Cortex of kidney (tissue), 1 donor: ENCODE measurements at places on chromosomes 4 and X.

DNA sequence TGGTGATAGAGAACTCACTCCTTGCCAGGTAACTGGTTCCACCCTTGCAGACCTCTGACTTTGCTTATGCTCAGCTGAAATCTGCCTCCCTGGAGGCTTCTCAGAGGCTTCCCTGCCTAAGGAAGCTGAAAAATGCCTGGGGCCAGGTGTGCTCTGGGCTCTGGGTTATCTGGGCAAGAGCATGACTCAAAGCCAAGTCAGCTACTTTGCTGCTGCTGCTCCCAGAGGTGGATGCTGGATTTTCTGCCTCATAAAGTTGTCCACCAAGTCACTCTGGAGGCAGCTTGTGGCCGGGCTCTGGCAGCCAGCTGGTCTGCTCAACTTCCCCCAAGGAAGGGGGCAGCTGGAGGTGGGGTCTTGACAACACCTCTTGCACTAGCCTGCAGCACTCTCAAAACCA lies 132.7 kb downstream of the PJA1 start:
- DNase-seq: no peak

DNA sequence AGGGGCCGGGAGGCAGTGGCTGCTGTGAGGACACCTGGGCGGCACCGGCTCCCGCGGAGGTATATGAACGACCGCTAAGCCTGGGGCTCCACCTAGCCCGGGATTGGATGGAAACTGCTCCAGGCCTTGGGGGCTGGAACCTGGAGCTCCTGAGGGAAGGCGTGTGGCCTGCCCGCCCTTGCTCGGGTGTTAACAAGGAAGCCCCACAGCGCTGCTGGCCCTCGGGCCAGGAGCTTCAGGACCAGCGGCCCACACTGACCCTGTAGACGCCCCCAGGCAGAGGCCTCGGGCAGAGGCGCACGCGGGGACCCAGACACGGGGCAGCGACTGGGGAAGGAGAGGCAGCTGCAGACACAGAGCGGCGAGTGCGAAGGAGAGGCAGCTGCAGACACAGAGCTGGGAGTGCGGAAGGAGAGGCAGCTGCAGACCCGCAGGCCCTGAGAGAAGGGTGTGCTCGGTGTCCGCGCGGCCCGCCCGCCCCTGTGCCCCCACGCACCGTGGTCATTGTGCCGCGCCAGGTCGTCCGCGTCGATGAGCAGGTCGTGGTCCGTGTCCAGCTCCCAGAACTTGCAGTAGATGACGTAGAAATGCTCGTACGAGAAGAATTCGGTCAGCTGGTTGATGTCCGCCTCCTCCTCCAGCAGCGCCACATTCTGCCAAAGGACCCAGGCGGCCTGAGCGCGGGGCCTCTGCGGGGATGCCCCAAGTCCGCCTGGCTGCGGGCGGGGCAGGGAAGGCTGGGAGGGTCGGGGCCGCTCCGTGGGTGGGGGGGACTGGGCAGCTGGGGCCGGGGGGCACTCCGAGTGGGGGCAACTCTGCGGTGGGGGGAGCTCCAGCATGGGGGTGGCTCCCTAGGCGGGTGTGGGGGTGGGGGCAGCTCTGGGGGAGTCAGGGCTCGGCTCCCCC lies 26.7 kb upstream of the GTPBP6 start:
- no peak for DNase-seq

GRCh38 chrX:54991706-54992105 lies 2.3 kb downstream of the PFKFB1 start:
- DNase-seq: no peak

DNA sequence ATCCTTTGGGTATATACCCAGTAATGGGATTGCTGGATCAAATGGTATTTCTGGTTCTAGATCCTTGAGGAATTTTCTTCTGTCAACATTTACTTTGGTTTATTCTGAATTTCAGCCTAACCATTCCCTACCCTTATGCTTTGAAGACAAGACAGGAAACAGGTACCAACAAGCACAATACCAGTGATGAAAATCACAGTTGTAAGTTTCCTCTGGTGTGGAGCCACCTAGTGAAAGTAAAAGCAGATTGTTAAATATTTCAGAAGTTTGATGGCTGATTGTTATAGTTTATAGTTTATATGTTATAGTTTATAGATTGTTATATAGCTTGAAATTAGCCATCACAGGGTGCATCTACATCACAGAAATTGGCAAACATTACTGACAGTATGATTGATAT lies 104.5 kb upstream of the AGA start:
- no peak for DNase-seq

GRCh38 chrX:340641-341423 lies 22.2 kb upstream of the GTPBP6 start:
- DNase-seq: no peak

- DNase-seq: no peak
Measured at GRCh38 chr4:141890279-141890678, 253.9 kb downstream of the IL15 start.

GRCh38 chrX:75642811-75643361 lies 120.0 kb upstream of the ZDHHC15 start:
- DNase-seq: no peak

GRCh38 chrX:18449236-18449635 lies 23.8 kb downstream of the CDKL5 start:
- DNase-seq: no peak

- no peak for DNase-seq
Measured at GRCh38 chrX:85851418-85851817, 195.9 kb downstream of the CHM start.

GRCh38 chr4:150268444-150268843 lies 190.2 kb downstream of the DCLK2 start:
- no peak for DNase-seq

GRCh38 chrX:17669458-17669857 lies 67.8 kb upstream of the SCML1 start:
- no peak for DNase-seq

- DNase-seq: no peak
Measured at GRCh38 chr4:138494931-138495330, 252.8 kb upstream of the SLC7A11 start.

DNA sequence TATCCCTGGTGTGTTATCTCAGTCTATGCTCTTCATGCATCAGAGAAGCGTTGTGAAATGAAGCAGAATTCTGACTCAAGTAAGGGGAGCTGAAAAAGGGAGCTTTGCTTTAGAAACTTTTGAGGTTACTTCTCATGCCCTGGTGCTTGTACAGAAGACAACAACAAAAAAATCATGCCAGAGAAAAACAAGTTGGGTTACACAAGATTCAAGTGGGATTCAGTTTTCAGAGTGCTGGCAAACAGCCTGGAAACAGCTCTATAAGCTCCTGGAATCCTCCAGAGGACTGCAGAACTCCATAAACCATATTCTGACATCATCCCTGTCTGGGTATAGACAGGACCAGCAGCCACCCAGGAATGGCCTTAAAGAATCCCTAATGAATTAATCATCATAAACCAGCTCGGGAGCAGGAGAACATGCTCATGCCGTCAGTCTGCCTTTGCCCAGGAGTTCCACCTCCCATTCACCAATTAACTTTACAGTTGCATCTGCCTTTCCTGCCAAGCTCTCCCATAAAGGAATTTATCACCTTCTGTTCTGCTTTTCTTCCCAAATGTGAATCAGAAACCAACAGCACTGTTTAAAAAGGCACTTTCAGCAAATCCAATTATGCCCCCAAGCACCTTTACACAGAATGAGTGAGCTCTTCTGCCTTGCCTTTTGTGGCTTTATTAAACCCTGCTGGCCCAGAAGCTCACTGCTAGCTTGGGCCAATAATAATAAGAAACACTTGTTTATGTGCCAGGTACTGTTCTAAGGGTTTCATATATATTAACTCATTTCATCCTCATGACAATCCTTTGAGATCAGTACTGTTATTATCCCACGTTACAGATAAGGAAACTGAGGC lies 54.5 kb upstream of the FBXW7 start:
- DNase-seq: no peak

DNA sequence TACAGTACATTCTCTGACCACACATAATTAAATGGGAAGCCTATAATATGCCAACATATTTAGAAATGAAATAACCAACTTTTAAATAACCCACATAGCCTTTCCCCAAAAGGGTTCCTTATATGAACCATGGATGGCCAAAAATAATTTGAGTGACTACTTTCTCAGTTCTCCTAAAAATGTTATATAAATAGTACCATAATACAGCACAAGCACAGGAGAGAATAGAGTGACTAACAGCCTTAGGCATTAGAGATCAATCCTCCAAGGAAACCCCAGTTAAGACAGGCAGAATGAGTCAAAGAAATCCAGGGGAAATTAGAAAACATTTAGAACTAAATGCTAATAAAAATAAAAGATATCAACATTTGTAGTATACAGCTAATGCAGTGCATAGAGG lies 50.2 kb downstream of the ANKRD17 start:
- no peak for DNase-seq

- no peak for DNase-seq
Measured at GRCh38 chr4:43990551-43990950, 458.1 kb downstream of the KCTD8 start.

DNA sequence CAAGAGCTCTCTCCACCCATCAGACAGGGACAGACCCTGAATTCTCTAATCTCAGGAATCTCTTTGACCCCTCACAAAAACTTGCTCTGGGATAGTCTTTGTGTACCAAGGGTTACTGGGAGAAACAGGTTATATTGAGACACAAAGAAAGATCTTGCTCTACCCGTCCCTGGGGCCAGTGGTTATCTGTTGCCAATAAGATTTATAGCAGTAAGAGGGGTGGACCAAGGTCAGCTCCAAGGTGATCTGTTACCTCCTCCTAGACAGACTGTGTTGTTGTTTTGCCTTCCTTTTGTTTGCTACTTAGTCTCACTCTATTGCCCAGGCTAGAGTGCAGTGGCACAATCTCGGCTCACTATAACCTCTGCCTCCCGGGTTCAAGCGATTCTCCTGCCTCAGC lies 16.3 kb upstream of the ATP6AP2 start:
- DNase-seq: no peak

DNA sequence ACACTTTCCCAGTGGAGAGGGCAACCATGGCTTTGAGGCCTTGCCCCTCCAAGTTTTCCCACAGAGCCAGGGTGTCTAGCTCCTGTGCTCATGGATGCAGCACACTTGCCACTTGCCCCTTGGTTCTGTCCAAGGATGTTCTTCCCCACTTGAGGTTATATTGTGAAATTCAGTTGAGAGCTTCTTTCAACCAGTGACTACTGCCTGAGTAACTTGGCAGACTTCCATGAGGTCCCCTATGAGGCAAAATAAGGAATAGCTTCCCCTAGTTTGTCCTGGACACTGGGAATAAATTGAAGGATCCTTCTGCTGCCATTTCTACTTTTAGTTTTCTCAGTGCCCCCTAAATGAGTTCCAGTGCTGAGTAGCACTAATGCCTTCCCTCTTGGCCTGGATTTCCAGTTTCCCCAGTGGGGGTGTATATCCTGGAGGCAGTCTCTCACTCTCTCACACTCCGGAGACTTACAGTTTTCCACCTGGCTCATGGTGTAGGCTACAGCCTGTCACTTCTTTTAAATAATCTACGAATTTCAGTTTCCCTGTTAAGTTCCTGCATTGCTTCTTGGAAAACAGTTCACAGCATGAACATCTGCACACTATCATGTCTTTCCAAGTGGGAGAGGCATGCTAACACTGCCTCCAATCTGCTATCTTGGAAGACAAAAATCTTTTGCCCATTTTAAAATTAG lies 36.4 kb upstream of the ADH4 start:
- no peak for DNase-seq
